ENCODE measurements at places on chromosomes 6 and 20.

DNA sequence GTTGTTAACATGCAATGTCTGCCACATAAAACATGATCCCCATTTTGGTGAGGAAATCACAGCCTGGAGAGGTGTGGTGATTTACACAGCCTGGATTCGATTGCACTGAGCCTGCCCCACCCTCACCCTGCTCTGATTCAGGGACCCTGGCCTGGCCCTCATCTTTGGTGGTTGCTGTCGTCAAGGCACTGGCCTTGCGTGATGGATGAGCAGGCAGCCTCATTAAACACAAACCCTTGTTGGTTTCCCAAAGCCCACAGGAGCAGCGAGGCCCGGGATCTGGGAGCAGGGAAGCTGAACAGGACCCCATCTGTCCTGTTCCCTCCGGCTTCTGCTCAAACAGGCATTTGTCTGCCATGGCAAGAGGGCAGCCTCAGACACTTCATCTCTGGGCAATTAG, 70.8 kb downstream of the CHMP4B start:
- no peak for DNase-seq

DNA sequence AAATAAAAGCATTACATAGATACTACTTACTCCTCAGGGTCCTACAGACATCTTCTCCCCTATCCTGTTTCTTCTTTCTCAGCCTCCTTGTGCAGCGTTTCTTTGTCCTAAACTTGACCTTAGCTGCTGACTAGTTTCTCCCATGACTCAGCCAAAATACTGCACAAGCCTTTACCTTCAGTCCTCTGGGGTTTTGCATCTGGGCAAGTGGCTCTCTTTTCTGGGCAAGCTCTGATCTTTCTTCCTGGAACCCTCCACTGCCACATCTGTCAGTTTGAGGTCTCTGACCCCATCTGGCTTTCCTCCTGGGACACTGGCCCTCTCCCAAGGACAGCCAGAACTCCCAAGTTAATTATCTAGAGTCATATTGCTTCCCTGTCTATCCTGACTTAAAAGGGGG, 838.4 kb downstream of the DHX35 start:
- no peak for DNase-seq

GRCh38 chr20:36818861-36819260, 45.3 kb upstream of the DSN1 start:
- no peak for DNase-seq

DNA sequence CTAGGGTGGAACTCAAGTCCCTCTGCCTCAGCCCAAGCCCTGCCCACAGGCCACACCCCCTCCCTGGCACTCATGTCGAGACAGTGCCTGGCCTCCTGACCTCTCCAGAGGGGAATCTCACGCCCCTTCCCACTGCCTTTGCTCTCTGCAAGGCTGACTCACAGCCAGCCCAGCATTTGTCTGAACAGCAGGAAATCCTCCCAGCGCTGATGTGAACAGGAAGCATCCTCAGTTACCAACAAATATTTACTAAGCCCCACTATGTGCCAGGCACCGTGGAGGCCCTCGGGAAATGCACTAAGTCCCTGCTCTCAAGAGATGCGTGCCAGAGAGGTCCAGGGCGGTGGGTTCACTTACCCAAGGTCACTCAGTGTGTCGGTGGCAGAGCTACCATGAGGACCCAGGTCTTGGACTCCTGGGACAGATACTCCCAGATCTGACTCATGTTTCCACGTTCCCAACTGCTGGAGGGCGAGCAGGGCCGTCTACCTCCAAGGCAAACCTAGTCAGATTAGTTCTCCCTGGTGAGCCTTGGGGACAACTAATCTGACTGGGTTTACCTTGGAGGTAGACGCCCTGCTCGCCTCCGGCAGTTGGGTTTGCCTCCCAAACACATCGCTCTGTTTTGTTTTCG, 7.8 kb downstream of the ADA start:
- no peak for DNase-seq

Measured in HS-27A (cell line).